ENCODE measurements at places on chromosomes 13 and 19.

DNA sequence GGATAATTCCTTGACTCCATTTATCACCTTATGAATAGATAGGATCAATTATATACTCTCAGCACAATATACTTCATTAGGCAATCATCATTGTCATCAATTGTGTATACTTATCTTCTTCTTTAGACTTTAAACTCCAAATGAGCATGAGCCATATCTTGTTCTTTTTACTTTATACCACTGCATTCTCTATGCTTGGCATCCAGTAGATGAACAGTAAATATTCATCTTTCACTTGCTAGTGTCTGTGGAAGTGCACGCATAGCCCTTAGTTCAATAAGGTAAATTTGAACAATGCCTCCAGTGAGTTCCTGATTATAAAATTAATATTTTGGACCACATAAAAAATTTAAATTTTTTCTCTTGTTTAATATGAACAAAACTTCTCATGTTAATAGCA is 172.3 kb upstream of the SPRY2 start:
- no peak for DNase-seq

DNA sequence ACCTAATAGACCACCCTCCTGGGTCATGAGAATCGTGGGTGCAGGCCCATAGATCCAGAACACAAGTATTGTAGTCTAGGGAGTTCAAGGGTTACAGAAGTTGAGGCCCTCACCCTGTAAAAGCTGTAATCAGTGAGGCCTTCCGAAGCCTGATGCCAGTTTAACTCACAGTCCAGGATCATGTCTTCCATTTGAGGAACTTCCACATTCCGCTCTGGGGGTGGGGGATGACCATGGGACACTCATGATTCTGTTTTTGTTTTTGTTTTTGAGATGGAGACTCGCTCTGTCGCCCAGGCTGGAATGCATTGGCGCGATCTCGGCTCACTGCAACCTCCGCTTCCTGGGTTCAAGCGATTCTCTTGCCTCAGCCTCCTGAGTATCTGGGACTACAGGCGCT is 1.7 kb upstream of the RASIP1 start:
- no peak for DNase-seq

DNA sequence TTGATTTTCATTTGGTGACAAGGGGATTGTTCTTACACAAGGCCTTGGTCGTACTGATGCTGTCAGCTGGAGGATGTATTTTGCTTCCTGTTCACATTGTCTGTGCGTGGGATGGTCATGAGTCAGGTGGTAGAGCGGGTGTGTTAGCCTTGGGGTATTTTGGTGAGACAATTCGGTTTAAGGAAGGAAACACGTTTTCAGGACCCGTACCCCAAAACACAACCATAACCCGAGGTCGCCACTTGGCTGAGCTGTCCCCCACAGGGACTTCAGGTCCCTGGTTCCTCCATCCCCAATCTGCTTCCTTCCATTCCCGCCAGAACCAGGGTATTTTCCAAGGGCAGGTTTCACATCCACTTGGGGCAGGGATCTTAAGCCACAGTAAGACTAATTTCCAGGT is 15.0 kb downstream of the MYO9B start:
- no peak for DNase-seq

- DNase-seq = no peak
These were observed 3.6 kb upstream of the NFILZ start for GRCh38 chr19:8626842-8627241.

DNA sequence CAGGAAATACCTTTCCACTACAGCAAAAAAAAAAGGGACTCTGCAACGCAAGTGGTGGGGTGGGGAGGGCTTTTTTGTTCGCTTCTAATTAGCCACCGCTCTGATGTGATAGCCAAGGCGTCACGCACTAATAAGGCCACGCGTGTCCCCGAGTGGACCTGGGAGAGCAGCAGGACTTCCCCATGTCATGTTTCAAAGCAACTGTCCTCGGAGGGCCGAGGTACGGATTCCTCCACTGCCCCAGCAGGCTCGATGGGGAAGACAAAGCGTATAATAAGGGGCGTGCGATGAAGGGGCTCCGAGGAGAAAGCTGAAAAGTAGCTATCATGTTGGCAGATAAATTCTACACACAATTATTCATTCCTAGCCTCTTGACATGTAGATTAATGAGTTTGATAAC is 179.7 kb upstream of the ZNF507 start:
- no peak for DNase-seq

- no peak for DNase-seq
These were observed 74.8 kb downstream of the TSHZ3 start for GRCh38 chr19:31274251-31275067.

- DNase-seq = no peak
These were observed 8.4 kb downstream of the PNMA8B start for GRCh38 chr19:46487178-46487801.

GRCh38 chr19:46784262-46785053 is 3.9 kb downstream of the SLC1A5 start:
- peak; percentile 52 for DNase-seq

- DNase-seq = no peak
These were observed 108.5 kb downstream of the SOX1 start for GRCh38 chr13:112175162-112176075.

DNA sequence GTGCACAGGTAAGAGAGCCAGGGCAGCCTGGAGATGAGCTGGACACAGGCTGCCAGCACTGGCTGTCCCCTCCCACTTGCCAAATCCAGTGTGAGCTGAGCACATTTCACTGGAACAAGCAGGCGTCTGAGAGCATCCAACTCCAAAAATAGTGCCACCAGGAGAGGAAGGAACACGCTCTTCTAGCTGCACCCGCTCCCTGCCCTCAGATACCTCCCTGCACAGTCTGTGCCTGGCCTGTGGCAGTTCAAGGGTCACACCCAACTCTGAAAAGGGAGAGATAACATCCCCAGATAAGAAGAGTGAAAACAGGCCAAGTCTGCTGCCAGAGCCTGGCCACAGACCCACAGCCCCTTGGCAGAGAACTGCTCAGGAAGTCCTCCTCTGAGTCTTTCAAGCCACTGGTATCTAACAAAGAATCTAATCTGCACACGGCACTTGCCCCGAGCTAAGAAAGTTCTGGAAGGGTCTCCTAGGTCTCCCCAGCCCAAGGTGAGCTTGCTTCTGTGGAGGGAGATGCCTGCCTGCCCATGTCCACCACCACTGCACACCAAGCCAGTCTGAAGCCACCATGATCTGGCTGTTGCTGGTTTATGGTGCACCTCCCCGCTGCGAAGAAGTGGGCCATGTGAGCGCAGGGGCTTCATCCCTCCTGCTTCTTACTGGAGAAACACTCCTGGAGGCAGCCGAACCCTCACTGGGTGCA is 14.7 kb downstream of the ELL start:
- DNase-seq = no peak

- no peak for DNase-seq
These were observed 16.4 kb downstream of the RCN3 start for GRCh38 chr19:49544154-49544553.

DNA sequence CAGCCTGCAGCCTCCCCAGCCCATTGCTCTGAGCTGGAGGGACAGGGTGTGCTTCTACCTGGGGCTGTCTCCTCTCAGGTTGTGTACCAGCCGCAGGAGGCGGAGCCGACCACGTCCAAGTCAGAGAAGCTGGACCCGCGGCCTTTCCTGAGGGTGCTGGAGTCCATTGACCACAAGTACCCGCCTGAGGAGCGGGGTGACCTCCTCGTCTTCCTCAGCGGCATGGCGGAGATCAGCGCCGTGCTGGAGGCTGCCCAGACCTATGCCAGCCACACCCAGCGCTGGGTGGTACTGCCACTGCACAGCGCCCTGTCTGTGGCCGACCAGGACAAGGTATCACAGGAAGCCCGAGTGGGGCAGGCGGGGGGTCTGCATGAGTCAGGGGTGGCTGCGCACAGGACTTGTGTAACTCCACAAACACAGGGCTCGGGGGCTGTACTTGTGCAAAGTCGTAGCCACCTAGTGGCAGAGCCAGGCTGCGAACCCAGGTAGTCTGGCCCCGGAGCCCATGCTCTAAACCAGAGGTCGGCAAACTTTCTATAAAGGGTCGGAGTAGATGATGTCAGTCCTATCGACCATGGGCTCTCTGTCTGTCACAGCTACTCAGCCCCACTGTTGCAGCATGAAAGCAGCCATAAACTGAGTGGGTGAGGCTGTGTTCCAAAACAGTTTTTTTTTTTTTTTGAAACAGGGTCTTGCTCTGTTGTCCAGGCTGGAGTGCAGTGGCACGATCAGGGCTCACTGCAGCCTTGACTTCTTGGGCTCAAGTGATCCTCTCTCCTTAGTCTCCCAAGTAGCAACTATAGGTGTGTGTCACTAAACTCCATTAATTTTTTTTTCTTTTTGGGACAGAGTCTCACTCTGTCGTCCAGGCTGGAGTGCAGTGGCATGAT is 8.9 kb downstream of the DHX34 start:
- no peak for DNase-seq

DNA sequence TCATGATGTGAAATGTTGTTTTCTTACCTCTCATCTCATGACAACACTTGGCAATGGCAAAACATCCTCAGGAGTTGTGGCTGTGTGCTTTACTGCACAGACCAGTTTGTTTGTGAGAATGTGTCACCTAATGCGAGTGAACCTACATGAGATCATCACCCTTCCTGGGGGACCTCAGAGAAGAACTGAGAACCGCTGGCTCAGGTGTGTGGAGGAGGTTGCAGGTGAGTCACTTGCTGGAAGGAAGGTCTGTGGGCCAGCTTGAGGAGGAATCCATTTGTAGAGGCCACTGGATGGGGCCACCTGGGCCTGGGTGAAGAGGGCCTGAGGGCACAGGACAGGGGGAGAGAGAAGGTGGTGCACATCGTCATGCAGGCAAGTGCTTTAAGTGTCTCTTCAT is 3.0 kb upstream of the CEACAM1 start:
- no peak for DNase-seq

GRCh38 chr13:32917504-32917903 is 98.7 kb upstream of the KL start:
- no peak for DNase-seq

DNA sequence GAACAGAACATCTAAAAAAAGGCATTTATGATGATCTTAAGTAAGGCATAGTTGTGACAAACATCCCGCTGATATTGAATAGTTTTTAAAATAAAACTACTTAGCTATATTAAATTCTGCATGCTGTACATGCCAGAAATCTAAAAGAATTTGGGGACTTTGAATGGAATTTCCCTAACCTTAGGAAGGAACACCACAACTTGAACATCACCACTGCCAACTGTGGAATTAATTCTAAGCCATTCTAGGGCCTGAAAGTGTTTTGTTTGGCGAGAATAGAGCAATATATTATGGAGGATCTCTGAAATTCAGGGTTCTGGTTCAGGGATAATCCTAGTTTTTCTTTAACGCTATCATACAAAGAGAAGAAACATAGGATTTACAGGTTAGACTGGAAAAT is 17.8 kb upstream of the LATS2 start:
- no peak for DNase-seq

DNA sequence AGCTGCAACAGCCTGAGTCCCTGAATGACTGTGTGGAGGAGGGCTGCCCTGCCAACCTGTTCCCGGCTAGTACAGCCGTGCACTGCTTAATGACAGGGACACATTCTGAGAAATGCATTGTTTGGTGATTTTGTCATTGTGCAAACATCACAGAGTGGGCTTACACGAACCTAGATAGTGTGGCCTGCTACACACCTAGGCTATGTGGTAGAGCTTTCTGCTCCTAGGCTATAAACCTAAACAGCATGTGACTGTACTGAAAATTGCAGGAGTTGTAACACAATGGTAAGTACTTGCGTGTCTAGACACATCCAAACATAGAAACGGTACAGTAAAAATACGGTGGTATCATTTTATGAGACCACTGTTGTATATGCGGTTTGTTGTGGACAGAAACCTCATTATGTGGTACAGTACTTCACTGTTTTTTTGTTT is 35.0 kb downstream of the VASP start:
- DNase-seq = no peak

- DNase-seq = no peak
These were observed 1.2 kb upstream of the EEF2 start for GRCh38 chr19:3986260-3987041.

GRCh38 chr13:42109957-42110356 is 61.5 kb downstream of the DGKH start:
- no peak for DNase-seq

DNA sequence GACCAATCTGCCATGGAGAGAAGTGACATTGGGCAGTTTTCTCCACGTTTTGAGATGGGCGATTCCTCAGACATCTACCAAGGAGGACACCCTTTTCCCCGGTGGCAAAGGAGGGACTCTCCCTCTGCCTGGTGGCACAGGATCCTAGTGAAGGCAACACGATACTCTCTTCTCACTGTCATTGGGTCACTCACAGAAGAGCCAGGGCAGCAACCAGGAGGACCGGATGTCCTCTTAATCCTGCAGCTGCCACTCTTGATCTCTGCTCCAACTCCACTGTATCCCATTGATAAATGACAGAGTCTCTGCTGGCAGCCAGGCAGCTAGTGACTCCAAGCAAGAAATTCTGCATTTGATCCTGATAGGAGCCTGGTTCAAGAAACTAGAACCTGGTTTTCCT is 42.2 kb downstream of the COL4A2 start:
- DNase-seq = no peak

DNA sequence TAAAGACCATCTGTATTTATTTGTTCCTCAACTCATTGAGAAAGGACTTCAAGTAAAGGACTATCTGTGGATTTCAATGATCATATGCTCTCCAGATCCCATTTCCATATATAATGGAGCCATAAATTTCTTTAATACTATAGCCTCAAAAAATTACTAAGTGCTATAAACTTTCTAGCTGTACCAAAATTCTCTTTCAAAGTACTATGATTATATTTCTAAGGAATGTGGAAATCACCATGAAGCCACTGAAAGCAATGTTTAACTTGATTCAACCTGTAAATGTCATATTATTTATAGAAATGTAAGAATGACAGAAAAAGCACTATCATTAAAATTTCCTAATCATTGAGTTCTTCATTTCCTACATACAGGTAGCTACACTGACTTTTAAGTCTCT is 20.7 kb downstream of the TBC1D4 start:
- no peak for DNase-seq

GRCh38 chr13:61136093-61136492 is 279.6 kb downstream of the PCDH20 start:
- no peak for DNase-seq

DNA sequence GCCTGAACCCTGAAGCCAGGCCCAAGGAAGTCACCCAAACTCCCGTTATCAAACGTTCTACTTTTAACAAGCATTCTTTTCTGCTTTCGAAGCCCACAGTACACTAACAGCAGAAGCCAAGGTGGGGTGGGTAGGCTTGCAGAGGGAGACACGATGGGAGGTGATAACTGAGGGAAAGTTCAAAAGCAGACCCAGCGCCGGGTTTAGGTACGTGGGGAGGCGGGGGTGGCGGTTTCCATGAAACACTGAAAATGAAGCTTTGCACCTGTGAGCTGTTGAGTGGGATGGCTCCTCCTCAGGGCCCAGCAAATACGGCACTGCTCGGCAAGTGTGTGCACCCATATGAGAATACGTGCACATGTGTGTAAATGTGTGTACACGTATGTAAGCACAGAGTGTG is 49.8 kb downstream of the KLF2 start:
- DNase-seq = no peak

Data from stimulated activated CD4-positive, alpha-beta T cell treated with anti-CD3 and anti-CD28 coated beads, Interleukin-15, amount 100 ng/mL, for 1 hour (primary cell).